GM13977 (cell line): ENCODE measurements at places on chromosomes 13 and 19.

DNA sequence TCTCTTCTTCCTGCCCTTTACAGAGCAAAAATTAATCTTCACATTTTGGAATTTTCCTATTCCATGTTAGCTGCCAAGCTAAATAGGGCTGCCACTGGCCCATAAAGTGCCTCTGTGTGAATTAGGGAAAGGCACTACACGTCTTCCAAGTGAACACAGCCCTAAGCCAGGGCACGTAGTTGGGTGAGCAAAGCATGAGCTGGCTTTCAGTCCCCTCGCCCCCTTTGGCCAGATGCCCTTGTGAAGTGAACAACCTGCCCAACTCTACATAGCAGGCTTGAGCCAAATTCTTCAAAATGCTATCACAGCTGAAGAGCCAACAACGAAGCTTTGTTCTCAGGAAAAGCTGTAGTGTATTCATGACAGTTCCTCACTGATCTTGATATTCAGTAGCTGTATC, 213.1 kb downstream of the OXGR1 start:
- no peak for DNase-seq

- no peak for DNase-seq
Measured at GRCh38 chr13:100363285-100363711, 225.3 kb downstream of the GGACT start.

GRCh38 chr13:88958821-88959220, 1287.7 kb downstream of the SLITRK5 start:
- no peak for DNase-seq

GRCh38 chr13:66195238-66195637, 1034.9 kb downstream of the PCDH9 start:
- no peak for DNase-seq

DNA sequence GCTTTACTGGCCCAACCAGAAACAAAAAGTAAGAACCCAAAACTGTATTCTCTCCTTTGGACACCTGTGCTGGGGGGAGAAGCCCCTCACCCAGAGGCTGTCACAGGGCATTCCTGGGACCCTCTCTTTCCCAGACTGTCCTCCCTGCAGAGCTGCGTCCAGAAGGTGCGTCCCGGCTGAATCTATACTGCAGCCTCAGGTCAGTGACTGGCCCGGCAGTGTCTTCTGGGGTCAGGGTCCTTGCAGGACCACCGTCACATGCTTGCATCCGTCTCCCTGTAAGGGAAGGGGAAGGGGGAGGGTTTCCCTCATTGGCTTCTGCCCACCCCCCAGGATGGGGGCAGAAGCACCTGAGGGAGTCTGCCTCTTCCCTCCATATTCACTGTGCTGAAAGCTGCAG, 76.5 kb downstream of the ATP11A start:
- no peak for DNase-seq

DNA sequence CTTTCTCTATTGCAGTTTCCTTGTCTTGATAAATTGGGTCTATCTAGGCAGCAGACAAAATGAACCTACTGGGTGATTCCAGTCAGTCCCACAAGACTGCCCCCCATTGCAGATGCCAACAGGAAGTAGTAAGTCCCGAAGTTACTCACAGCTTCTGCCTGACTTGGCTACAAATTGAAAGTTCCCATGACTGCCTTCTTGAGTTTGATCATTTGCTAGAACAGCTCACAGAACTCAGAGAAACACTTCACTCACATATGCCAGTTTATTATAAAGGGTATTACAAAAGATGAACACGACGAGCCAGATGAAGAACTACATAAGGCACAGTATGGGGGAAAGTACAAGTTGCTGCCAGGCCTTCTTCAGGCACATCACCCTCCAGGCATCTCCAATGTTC, 50.0 kb downstream of the TEX26 start:
- DNase-seq = no peak

DNA sequence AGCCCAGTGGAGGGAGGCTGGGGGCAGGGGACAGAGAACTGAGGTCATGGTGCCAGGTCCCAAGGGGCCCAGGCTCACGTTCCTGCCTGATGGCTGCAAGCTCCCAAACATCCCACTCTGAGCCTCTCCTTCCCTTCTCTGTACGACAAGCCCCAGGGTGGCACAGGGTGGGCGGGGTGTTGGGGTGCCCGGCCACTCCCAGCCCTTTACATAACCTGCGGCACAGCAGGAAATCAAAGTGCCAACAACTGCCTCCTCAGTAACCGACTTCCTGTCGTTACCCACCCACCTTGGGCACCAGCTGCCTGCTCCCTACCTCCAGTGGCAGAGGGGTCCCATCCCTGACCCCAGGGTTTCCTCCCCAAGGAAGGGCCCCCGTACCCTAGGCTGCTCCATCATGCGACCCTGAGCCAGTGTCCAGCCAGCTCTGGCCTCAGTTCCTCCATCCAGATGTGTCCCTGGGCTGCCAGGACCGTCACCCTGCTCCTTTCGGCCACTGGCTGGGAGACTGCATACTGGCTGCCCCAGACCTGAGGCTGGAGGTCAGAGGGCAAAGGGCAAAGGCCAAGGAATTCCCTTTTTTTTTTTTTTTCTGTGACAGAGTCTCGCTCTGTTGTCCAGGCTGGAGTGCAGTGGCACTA, 27.7 kb upstream of the NFIC start:
- no peak for DNase-seq

DNA sequence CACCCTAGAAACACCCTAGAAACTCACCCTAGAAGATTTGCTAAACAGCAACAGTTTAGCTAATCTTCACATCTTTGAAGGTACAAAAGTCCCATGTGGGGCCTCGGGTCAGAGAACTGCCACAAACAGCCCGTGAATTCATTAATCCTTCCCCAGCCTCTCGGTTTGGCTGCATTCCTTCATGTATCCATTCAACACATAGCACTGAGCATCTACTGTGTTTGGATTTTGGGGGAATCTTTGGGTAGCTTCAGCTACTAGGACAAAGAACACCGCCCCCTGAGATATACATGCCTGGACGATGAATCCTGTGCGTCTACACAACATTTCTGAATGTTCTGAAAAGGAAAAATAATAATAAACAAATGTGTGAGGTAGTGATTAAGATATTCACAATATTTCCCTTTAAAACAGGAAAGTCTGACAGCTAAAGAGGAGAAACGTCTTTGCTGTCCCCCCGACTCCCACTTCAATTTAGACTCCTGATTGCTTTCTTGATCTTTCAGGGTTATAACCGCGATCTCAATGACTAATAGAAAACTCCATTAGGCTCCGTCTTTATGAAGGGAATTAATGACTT, 63.5 kb downstream of the ALOX5AP start:
- no peak for DNase-seq

DNA sequence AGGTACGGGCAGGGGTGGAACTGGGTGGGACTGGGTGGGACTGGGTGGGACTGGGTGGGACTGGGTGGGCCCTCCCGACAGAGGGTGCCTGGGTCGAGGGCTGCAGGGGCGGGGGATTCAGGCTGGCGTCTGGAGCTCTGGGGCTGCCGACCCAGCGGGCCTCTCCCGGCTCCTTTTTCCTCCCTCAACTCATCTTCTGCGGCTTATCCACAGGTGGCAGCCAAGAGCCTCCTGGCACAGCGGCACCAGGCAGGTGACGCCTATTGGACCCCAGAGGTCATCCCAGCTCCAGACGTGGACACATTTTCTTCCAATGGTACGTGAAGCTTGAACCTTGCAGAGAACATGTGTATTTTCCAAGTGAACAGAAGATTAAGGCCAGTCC, 533 bp downstream of the ZNF544 start:
- no peak for DNase-seq

DNA sequence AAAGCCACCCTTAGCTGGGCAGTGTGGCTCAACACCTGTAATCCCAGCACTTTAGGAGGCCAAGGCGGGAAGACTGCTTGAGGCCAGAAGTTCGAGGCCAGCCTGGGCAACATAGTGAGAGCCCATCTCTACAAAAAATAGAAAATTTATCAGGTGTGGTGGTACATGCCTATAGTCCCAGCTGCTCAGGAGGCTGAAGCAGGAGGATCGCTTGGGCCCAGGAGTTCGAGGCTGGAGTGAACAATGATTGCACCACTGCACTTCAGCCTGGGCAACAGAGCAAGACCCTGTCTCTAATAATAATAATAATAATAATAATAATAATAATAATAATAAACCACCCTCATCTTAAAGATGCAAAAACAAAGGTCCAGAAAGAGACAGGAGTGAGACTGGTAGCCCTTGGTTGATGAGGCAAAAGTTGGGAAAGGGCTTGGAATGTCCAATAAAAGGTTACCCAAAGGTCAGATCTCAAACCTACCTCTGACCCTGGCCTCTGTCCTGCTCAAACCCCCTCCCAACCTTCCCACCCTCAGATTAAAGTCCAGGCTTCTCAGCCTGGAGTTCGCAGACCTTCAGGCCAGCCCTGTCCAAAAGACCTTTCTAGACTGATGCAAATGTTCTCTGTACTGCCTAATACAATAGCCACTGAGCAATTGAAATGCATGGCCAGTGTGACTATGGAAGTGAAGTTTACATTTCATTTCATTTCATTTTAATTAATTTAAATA, 9.1 kb downstream of the ZNF575 start:
- no peak for DNase-seq

- DNase-seq = no peak
Measured at GRCh38 chr19:9878511-9879196, 43.5 kb downstream of the PIN1 start.

- no peak for DNase-seq
Measured at GRCh38 chr19:30570194-30570593, 198.0 kb downstream of the ZNF536 start.

DNA sequence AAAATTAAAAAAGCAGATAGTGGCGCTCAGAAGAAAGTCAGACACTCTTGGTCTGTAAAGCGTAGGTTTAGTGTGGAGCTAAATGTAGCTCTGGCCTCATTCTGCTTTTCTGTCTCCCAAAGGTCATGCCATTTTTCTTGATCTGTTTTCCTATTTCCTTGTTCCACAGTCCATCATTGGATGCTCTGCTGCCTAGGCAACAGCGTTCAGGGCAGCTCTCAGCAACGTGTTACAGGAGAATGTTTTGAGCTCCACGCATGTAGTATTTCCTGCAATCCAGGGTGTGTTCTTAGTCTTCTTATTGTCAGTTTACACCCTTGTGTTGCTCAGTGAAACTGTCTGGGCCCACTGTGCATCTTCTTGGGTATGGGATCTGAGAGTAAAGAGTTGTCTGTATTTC, 46.0 kb upstream of the PCDH8 start:
- DNase-seq = no peak

DNA sequence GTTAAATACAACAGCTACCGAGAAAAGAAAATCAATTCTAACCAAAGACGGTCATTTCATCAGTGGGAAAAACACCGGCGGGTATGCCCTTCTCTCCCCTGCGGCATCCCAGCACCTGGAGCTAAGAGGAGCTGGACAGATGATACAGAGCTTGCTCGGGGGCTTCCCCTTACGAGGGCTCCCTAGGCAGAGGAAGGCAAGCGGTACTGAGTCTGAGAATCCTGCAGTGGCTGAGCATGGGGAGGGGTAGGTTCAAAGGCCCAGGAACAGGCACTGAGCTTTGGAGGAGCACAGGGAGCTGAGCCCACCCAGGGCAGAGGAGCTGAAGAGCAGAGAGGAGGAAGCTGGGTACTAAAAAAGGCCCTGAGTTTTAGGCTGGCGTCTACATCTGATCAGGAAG, 12.7 kb downstream of the STK24 start:
- no peak for DNase-seq

DNA sequence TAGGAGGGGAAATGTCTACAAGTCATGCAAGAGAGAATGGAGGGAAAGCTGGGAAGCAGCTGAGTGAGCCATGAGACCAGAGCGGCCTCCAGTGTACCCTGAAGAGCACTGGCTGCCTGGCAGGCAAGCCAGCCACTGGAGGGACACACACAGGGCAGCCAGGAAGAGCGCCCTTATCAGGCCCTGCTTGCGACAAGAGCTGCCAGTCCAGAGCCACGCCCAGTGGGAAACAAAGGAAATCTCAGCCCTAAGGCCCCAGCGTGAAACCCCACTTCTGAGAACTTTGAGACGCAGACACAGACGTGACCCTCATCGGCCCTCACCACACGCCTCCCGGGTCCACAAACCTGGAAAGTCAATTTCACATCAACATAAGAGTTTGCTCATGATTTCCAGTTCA, 105.0 kb downstream of the STK24 start:
- DNase-seq = no peak

- DNase-seq = peak; percentile 61
Measured at GRCh38 chr19:40163541-40164129, 27.6 kb upstream of the MAP3K10 start.

DNA sequence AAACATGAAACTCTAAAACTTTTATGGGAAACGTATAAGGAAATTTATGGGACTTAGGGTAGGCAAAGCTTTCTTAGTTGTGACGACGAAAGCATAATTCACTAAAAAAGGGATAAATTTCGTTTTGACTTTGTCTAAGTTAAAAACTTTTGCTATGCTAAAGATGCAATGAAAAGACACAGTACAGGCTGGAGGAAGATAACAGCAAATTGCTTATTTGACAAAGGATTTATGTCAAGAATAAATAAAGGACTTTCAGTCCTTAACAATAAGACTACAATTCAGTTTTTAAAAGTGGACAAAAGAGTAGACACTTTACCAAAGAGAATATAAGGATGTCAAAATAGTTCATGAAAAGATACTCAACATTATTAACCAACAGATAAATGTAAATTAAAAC, 150.2 kb downstream of the NBEA start:
- no peak for DNase-seq

DNA sequence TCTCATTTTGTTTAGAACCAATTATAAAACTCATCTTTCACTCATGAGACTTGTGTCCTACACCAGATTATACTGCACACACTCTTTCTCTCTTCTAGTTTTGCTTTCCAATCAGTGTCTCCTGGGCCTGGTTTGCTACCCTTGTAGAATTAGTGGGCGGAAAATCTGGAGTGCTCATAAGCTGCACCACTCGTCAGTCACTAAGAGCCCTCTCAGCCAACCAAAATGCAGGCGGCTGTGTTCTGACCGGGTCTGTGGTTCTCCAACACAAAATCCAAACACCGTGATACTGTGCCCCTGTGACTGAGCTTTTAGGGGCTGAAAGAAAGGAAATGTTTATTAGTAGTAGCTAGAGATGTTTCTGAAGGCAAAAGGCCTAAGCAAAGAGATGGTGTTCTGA, 83.7 kb upstream of the OBI1 start:
- DNase-seq = no peak

DNA sequence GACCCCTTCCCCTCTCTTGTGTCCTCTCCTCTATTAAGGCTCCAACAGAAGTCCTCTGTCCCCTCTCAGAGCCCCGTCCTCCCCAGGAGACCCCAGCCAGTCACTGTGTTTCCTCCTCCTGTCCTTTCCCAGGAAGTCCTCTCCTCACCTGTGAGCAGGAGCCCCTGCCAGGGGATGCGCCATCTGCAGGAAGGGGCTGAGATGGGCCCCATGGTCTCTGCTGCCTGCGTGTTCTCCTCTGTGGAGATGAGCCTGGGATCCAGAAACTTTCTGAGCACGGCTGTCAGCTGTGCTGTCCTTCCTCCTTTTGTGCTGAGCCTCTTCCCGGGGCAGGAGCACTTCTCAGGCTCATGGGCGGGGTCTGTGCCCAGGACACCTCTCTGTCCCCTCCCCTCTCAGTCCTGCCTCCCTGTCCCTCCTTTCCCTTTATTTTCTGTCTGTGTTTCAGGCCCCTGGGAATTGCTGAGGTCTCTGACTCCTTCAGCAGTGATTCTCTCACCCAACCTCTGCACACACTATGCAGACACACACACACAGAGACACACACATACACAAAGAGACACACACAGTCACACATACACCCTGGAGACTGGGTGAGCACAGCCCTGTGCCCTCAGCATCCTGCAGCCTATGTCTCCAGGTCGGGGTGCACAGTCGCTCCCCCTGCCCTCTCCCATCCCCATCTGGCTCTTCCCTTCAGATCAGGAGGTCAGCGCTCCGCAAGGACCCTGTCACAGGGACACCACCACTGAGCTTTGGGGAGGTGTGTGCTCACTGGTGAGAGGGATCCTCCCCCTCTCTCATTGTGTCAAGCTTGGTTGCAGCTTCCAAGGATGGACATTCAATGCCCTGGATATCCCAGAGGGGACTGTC, at the start of gene CEACAM8:
CEACAM8 (minus strand) TSS at position 308 of the 873 bp plus-strand sequence; CDS start at position 212, 96 bp downstream.
- DNase-seq = no peak
